ENCODE measurements at places on chromosomes 7 and 10. TPM values are rescaled to one million over a fixed set of nuclear protein-coding genes. Genes with fewer than 3 reads are reported as not detected.

DNA sequence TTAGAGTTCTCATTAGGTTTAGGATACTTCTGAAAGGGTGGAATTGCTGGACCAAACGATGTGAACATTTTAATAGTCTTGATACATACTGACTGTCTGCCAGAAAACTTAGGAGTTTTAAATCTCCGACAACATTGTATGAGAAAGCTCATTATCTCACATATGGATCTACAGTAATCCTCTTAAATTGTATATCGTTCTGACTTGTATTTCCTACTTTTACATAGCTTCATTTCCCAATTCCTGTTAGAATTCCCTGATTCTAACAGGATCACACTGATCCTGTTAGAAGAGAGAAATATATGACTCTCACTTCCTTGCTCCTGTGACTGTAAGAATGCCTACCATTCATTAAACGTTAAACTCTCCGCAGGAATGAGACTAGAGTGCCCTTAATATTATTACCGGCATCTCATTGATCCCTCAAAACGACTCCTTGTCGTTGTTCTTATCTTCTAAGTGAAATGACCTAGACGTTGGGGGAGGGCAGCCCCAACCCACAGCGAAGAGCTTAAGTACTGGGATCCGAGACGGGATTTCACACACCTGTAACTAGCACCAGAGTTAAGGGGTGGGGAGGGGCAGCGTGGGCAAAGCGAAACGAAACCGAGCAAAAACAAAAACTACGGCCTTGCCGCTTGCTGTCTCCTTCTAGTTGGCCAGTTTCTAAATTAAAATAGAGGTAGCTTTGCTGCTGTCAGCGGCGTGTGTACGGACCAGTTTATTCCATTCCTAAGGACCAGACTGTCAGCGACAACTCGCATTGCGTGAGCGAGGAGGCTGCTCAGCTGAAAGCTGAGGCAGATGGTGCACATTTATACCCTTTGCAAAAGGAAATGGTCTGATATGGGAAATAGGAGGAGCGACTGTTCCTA lies 678 bp upstream of the TMEM106B start:
- H3K36me3 ChIP-seq = peaks cover 3% of the 10 kb centered on the region
- H3K4me1 ChIP-seq = peaks cover 9% of the 10 kb centered on the region
- H3K4me3 ChIP-seq = peak overlapping the region; percentile 83
- peak overlapping the region; percentile 86 for H3K27ac ChIP-seq

GRCh38 chr7:39413636-39414223 lies 152.5 kb upstream of the YAE1 start:
- DNase-seq = no peak
- no peaks in the 10 kb centered on the region for H3K36me3 ChIP-seq
- no peak overlapping the region for H3K27ac ChIP-seq
- no peaks in the 10 kb centered on the region for H3K27me3 ChIP-seq

- no peaks in the 10 kb centered on the region for H3K36me3 ChIP-seq
- H3K27me3 ChIP-seq = no peaks in the 10 kb centered on the region
- no peak overlapping the region for H3K27ac ChIP-seq
- no peak overlapping the region for H3K4me3 ChIP-seq
These were observed 88.8 kb upstream of the TMEM26 start for GRCh38 chr10:61541960-61542359.

DNA sequence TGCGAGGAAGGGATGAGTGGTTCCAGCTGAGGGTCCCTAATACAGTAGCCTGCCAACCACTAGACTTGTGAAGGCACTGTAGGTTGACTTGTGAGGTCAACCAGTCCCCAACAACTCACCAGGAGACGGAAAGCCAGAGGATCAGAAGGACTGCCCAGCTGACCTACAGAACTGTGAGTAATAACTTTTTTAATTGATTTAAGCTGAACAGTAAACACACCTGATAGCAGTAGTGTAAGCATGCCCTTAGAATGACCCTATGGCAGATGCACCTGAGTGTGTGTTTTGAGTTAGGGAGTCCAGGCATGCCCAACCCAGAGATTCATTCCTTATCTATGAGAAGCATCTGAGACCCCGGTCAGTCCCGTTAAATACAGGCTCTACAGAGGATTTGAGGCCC lies 14.1 kb downstream of the PRLHR start:
- H3K27ac ChIP-seq = no peak overlapping the region
- no peaks in the 10 kb centered on the region for H3K27me3 ChIP-seq
- no peak overlapping the region for H3K4me3 ChIP-seq
- DNase-seq = no peak

GRCh38 chr10:108034829-108035228 lies 870.3 kb upstream of the SORCS1 start:
- no peaks in the 10 kb centered on the region for H3K36me3 ChIP-seq
- H3K27me3 ChIP-seq = no peaks in the 10 kb centered on the region
- H3K4me1 ChIP-seq = no peaks in the 10 kb centered on the region
- no peak for DNase-seq
- no peak overlapping the region for H3K4me3 ChIP-seq

Gene CCSER2
- 35.8 TPM for total RNA-seq

Gene HOXA1
- total RNA-seq = 0.28 TPM

Data from thymus (tissue), 14 donors.